ENCODE measurements at places on chromosomes 12 and 14.

GRCh38 chr12:30908722-30909348, 17.7 kb upstream of the TSPAN11 start:
- no peak for DNase-seq

DNA sequence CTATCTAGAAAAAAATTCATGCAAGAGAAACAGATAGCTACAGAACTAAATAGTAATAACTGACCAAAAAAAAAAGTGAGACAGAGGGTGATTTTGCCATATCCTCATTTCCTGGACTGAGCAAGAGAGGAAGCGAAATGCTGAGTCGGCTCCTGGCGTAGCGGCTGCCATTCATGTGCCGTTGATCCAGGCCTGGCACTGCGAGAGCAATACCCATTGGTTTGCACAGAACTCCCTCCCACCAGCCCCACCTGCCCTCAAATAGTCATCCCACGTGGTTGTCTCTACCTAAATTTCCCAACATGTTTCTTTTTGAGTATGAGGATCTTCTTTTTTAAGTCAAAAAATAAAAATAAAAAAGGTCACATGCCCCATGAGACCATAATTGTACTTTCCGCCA, 9.4 kb upstream of the WNT5B start:
- DNase-seq, result no peak

DNA sequence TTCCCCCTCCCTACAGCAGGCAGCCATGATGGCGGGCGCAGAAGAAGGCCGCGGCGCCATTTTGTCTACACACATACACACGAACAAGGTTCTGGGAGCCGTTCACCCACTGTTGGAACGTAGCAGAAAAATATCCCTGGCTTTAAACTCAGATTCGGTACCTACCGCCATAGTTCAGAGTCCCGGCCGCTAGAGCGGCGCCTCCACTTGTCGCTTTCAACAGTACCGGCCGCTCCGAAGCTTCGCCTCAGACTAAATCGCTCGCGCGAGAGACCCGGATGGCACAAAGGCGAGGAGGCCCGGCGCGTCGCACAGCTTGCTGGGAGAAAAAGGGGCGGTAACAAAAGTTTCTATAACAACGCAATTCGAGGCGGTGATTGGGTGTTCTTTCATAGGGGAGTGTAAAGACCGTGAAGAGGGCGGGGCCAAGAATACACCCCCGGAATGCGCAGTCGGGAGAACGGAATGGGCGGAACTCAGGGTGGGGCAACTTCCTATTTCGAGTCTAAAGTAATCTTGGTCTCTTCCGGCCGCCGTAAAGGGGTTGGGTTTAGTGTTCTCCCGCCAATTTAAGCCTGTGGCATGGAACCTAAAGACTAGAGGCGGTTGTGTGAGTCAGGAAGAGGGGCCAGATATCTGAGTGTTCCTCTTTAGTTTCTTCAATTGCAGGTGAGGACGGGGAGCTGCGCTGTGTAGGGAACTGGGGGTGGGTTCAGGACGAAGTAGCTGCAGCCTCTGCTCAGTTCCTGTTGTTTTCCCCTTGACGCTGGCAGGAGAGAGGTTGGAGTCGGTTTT, at the start of the genes KNTC1 and RSRC2:
Gene KNTC1, plus strand, starts transcription at position 567 of the 795 bp plus-strand sequence. CDS start 2,815 bp downstream, outside the sequence.
Gene RSRC2, minus strand, starts transcription at position 254 of the 795 bp plus-strand sequence. Its CDS starts 83 bp downstream, at position 171.
- DNase-seq, result peak; percentile 100

DNA sequence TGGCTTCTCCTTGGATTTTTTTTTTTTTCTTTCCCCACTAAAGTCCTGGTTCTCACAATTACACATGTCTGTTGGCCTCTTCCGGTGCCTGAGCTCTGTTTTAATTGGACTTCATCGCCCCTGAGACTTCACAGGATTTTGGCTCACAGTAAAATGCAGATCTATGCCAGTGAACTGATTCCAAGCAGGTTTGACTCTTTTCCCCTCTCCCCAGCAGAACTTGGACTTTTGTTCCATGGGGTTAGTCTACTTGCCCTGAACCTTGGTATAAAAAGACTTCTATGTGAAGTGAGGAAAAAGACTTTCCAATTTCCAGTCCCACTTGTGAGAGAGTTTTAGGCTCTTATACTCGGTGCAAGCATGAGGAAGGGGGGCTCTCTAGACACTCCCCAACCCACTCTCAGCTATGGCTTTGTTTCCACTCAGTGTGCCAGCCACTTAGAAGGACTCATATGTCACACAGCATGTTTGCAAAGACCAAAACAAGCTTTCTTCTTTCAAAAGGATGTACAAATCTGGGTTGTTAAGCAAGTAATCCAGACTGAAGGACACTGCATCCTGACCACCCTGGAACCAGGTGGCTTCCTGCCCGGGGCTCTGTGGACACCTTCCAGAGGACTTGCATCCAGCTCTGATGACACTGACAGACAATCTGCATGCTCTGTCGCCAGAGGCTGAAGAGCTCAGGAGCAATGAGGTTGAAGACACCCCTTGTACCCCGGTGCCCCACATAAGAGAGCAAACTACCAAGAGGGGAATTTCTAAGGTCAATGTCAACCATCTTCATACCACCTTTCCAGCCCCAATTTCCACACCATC, 221.9 kb upstream of the EGLN3 start:
- DNase-seq, result no peak

DNA sequence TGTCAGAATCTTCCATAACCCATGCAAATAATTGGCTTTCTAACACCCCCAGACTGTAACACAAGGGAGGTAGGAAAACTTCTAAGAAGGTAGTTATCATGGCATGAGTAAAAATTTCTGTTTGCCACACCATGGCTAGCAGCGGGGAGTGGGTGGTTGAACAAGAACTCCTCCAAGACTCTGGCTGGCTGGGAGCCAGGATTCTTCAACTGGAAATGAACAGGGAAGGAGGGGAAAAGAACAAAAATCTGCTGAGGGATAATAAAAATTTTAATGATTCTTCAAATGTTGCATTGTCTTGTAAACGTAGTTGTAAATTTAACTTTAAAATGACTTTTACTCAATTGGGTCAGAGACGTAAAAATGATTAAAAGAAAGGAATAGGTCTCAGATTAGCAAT, 78.9 kb downstream of the AKAP6 start:
- DNase-seq, result no peak

- no peak for DNase-seq
These were observed 134.4 kb downstream of the BCAT1 start for GRCh38 chr12:24814379-24815113.

- no peak for DNase-seq
These were observed 83.6 kb downstream of the SPRING1 start for GRCh38 chr12:116654226-116654743.

DNA sequence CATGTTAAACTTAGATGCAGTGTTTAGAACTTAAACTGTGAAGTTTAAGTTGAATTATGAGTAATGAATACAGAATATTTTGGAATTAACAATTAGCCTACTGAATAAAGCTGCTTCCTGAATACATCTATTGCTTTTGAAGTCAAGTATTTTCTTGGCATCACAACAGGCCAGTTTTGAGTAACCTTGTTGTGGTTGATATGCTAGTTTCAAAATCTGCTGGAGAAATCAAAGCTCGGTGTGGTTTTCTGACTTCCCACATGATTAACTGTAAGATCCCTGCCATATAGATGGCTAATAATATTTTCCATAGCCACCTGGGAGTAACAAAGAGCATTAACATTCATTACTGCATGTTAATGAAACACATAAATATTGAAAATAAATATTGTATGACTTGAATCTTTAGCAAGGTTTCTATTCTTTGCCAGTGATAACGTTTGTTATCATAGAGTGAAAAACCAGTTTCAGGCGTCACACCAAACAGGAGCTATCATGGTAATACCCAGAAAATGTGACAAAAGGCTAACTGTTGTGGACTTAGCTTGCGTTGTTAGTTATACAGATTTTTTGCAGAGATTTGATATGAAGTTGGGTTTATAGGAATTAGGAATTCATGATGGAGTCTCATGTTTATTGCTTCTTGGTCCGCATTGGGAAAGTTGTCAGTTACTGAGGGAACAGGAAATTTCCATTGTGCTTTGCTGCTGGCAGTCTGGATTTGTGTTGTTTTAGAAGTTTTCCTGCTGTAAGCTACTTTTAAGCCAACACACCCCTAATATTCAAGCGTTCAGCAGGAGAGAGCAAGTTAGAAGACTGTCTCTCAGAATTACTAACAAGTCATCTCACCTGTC, 32.1 kb downstream of the PPFIBP1 start:
- no peak for DNase-seq

DNA sequence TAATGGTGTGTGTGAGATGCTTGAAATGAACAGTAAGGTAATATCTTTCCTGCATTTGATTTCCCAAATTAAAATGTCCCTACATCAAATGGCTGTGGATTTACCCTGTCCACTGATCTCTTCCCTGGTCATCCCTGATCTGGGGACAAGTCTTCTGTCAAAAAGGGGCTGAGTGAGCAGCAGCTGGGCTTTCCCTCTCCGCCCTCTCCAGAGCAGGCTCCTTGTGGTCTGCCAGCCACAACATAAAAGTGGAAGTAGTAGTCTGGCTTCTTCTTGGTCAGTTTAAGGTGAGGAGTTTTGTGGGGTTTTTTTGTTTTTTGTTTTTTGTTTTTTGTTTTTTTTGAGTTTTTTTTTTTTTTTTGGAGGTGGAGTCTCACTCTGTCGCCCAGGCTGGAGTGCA, 25.2 kb upstream of the PLXNC1 start:
- DNase-seq, result no peak

DNA sequence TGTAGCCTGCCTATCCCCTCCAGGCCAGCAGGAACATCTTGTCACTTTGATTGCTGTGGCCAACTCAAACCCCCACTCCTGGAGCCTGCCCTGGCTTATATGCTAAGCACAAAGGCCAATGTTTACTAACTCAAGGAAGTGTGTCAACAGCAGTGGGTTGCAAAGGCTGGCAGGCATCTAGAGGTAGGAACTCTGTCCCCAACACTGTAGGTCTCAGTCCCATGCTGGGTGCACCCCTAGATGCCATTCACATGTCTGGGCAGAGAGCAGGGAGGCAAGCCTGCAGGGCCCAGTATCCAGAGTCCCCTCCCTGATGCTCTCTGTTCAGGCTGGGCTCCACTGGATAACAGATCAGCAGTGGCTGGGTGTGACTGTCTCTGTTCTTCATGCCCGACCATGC, 1.6 kb upstream of the HPD start:
- DNase-seq, result no peak

DNA sequence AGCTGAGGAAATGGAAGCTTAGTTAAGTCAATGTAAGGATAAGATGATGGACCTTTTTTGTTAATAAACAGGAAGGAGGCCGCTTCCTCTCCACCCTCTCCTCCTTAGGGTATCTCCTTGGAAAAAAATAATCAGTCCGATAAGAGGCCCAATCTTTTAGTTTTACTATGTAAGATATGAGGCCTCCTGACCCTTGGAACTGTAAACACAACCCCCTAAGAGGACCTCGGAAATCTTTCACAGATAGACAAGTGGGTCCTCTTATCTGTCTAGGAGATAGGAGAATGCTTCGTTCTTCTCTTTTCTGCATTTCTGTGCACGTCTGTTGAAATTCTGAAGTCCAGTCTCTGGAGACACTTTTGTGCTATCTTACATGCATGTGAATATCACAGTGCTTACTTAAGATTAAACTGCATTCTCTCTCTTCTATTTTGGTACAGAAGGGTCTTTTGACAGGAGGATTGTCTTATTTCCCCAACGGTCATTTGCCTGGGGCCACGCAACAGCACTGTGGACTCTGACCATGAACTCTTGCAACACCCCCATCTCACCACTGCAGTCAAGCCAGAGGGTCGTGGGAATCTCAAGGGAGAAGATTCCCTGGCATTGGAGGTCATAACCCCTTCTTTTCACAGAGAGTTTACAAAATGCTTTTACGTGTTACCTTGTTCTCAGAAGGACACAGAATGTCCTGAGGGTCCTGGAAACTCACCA, 313.0 kb upstream of the RTL1 start:
- no peak for DNase-seq

DNA sequence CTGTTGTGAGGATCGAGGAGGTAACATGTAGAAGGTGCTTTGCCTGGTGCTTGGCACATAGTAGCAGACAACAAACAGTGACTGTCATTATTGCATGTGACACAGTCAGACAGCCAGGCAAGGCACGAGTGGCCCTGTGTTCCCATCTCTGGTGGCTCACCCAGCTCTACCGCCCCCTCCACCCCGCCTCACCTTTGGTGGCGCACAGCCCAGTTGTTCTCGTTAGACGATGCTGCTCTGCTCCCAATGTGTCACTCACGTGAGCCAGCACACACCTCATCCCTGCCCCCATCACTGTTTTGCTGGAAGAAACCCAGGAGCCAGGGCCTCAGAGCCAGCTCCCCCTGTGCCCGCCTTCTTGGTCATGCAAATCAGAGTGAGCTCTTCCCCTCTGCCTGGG, 113.3 kb downstream of the CALM1 start:
- DNase-seq, result no peak

DNA sequence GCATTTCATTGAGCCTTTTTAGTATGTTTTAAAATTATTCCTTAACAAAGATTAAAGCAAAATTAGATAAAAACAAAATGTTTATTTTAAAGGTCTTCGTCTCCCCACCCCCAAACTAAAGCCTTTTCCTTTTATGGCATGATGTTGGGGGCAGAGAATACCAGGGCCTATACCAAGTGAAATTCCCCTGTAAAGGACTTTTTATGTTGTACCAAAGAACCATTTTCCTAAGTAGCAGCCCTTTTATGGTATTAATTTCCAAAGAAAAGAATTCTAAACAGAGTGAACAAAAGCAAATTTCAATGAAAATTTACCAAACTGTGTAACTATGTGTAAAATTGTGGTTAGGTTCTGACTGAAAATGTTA, 71.9 kb upstream of the GNPNAT1 start:
- DNase-seq, result no peak

DNA sequence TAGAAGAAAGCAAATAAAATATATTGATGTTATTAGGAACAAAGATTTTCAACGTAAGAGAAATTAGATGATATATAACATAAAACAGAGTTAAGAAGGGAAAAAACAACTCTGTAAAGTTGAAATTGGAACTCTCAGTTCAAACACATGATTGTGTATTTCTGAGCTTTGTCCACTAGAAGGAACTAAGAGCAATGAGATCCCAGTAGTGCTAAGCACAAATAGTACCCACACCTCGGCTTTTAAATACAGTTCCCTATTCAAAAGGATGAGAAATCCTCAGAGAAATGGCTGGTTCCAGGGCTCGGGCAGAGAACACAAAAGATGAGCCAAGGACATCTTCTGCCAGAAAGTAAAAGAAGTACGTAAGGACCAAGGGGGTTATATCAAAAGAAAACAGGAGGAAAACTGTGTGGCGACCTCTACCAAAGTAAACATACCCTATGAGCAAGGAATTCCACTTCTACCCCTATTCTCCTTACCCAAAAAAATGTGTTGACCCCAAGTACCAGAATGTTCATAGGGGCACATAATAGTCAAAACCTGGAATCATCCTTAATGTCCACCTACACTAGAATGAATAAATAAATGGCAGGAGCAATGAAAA, 96.6 kb downstream of the SPTSSA start:
- DNase-seq, result no peak

DNA sequence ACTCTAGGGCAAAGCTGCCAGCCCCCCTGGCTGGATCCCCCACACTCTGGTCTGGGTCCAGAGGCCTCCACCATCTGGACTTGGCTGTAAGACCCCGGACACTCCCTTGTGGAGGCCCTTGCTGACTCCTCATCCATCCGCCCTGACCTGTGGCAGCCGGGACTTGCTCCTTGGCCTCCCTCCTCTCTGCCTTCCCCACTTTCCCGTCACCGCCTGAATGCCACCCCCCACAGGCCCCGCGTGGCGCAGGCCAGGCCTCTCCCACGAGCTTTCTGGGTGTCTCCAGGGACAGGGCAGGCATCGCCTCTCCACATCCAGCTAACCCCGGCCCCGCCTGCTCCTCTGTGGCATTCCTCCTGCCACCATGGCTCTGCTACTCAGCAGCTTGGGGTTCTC, 14.1 kb downstream of the JAG2 start:
- no peak for DNase-seq
